ENCODE measurements at places on chromosomes 13 and 19.

DNA sequence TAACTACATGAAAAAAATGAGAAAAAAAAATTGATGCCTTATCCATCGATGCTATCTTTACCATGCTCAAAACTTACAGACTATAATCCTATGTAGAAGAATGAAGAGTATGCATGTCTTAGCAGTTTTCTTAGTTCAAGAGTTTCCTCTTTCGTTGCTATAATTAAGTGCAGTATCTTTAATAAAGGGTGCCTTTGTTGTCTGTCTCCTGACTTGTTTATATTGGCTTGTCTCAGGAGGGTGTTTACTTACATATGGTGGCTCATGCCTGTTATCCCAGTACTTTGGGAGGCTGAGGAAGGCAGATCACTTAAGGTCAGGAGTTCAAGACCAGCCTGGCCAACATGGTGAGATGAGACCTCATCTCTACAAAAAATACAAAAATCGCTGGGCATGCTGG, 44.3 kb downstream of the MTMR6 start:
- no peak for DNase-seq

DNA sequence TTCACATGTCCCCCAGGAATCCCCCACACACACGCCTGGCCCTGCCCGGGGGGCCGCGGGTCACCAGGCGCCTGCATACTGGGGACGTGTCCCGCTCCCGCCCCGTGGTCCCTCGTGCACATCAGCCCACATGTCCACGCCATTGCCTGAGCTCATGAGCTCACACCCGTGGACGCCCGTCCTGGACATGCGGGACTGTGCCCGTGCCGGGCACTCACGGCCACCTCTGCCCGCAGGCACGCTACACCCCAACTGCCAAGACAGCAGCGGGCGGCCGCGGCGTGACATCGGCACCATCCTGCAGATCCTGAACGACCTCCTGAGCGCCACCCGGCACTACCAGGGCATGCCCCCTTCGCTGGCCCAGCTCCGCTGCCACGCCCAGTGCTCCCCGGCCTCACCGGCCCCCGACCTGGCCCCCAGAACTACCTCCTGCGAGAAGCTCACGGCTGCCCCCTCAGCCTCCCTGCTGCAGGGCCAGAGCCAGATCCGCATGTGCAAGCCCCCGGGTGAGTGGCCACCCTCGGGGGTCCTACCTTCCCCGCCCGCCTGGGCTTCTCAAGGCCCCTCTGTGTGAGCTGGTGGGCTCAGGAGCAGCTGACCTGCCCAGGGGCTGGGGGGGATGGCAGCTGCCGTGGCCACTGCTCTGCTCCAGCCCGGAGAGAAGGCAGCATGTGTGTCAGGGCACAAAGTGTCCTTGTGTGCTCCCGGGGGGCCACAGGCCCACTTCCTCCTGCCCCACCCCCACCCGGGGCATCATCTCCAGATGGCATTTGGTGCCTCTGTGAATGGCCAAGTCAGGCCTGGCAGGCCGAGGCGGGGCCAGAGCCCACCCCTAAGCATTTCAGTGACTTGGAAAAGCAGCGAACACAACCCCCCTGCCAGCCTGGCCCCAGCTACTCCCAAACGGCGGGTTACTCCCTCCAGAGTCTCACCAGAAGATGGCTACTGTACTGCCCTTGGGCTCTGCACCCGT, 7.1 kb downstream of the MIDN start:
- DNase-seq = no peak

GRCh38 chr13:105466376-105466775, 1069.1 kb downstream of the EFNB2 start:
- no peak for DNase-seq

DNA sequence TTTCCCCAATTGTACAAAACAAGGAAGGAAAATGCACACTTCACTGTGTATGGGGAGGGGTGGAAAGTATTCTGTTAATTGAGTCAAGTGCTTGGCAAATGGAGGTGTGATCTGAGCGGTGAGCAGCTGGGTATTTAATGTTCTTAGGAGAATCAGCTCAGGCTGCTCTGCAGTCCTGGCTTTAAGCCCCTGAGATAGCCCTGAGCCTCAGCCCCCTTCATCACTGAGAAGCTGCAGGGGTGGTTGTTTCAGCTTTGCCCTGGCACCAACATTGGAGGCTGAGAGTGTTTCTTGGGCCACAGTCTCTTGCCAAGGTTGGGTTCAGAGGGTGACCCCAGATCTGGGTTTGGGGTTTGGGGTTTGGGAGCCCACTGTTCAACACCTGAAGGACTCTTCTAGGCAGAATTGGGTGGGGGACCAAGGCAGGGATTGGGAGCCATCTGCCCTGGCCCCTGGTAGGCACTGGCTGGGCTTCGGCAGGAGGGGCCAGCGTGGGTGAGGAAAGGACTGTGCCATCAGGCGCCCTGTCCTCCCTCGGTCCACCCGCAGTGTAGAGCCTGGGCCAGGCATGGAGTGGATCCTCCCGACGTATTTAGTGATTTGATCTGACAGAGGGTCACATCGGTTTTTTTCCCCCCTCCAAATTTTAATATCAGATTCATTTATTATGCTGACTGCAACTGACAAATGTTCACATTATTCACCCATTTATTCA, 66.7 kb upstream of the ZNF536 start:
- no peak for DNase-seq

DNA sequence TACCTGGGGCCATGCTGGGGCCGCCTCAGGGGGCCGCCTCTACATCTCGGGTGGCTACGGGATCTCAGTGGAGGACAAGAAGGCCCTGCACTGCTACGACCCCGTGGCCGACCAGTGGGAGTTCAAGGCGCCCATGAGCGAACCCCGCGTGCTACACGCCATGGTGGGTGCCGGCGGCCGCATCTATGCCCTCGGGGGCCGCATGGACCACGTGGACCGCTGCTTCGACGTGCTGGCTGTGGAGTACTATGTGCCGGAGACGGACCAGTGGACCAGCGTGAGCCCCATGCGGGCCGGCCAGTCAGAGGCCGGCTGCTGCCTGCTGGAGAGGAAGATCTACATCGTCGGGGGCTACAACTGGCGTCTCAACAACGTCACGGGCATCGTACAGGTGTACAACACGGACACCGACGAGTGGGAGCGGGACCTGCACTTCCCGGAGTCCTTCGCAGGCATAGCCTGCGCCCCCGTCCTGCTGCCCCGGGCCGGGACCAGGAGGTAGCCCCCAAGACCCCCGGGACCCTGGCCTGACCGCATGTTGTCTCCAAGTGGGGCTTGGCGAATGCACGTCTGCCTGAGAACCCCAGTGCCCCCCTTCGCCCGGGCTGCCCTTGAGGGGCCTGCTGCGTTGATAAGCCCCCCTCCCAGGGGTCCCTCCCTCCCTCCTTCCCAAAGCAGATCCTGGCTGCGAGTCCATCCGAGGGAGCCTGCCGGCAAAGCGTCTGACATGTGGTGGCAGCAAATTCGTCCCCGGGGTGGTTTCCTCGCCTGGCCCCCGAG, 14.5 kb upstream of the CRTC1 start:
- no peak for DNase-seq

DNA sequence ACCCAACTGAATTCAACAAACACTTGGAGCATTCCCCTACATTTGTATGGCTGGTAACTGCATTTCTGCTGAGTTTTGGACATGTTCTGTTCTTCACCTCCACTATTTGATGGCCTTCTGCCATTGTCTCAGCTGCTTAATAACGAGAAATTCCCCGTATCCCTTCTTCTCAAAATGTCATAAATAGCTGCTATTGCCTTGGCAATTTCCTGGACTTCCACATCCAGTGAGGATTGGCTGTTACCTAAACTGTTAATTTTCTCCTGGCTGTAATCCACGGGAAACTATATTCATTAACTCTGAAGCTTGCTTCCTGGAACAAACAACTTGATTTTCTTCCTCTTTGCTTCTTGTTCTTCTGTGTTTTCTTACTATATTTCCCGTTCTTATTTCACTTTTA, 69.5 kb upstream of the TDRD3 start:
- no peak for DNase-seq

GRCh38 chr19:38862321-38863059, 12.7 kb upstream of the HNRNPL start:
- peak; percentile 83 for DNase-seq

Measured in T47D (cell line).